ENCODE measurements at places on chromosomes 2 and 18.

DNA sequence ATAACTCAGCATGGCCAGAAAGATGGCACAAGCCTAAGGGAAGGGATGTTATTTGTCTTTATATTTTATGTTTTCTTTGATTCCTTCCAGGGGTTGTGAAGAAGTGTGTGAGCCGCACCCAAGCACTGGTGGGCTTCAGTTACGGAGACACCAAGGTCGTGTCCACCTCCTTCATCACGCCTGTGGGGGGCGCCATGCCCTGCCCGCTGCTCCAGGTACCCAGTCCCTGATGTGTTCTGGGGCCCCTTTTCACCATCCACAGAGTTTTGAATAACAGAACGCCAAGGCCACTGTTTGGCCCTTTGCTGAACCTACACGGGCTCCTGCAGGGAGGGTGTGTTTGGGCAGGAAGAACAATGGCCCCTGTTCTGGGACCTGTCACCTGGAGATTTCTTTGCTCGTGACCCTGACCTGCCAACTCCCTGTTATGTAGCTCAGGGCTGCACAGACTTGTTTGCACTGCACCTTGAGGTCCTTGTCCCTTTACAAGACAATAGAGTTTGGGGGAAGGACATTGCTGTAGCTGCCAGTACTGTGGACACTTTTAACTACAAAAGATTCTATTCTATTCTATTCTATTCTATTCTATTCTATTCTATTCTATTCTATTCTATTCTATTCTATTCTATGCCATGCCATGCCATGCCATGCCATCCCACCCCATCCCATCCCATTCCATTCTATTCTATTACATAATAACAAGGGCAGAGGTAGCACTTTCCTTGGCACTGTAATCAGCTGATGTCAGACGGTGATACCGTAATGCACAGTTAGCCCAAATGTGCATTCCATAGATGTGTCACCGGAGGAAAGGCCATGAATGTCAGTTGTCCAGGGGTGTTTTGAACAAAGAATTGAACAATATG is 48.2 kb upstream of the CNGA3 start:
- DNase-seq = no peak

DNA sequence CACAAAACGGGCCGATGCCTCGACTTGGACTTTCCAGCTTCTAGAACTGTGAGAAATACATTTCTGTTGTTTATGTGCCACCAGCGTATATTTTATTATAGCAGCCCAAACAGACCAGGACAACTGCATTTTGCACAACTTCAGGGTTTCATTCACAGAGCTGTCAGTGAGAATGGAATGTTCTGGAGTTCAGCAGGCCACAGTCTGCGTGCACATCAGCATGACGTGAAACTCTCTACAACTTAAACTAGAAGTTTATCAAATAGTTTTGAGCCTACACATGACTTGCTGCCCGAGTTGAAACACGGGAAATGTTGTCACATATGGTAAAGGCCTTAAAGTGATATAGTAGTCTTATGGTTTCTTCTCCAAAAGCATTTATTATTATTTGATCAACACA is 3.9 kb upstream of the TRIB2 start:
- DNase-seq = no peak

- no peak for DNase-seq
These were observed 63.1 kb downstream of the MARCO start for GRCh38 chr2:119005051-119005450.

DNA sequence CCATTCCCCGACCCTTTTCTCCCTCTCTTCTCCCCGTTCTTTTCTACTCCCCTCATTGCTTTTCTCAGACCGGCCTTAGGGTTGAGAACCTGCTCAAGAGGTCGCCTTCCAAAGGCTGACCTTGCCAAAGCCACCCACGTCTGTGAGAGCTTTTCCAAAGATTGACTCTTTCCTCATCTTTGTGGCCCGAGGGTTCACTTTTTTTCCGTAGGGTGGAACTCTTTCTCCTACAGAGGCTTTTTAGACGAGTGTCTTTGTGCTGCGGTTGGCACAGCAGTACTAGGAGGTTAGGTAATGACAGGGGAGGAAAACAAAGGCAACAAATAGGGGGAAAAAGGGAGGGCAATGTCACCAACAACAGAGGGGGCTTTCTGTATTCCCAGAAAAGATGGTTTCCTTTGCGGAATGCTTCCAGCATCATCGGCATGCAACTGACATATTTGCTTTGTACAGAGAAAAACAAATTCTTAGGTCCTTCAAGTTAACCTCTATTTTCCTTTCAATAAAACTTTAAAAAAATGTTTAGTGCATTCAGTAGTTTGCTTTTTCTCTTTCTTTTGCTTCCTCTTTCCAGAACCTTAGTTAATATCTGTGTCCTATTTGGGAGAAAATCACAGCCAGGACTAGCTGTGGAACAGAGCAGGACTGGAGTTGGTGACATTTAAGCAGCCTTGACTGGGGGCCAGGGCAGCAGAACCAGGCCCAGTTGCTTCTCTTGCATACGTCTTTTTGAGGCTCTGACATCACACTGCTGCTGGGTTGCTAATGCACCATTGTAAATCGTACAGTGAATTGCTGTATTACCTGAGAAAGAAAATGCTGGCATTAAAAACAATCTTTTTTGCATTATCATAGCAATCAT is 188.1 kb upstream of the FANCL start:
- no peak for DNase-seq

GRCh38 chr18:58953627-58954026 is 89.0 kb downstream of the ZNF532 start:
- no peak for DNase-seq

DNA sequence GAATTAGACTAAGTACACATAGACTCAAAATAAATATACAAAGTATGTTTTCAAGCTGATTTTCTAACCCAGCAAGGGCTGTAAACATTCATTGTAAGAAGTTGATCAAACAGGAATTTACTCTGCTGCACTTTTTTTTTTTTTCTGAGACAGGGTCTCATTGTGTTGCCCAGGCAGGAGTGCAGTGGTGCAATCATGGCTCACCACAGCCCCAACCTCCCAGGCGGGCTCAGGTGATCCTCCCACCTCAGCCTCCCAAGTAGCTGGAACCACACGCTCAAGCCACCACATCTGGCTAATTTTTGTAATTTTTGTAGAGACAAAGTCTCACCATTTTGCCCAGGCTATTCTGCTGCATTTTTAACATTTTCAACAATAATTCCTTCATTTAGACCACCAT is 8.3 kb upstream of the CFLAR start:
- DNase-seq = no peak

- DNase-seq = no peak
These were observed 274.0 kb upstream of the FAM98A start for GRCh38 chr2:33873076-33873605.

GRCh38 chr18:1104181-1104881 is 199.7 kb downstream of the ADCYAP1 start:
- DNase-seq = no peak

DNA sequence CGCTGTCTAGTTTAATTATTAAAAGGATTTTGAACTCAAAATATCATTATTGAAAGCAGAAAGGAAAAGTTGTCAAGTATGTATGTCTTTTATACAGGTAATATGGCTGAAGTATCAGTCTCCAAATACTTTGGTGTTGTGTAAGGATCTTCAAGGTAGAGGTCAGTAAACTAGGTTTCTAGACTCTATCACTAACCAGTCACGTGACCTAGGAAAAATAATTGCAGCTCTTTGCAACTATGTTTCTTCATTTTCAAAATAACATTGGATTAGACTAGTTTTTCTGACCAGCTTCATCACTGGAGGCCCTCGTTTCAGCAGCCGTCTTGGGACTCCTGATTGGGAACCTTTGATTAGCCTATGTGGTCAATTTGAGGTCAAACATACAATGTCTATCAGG is 21.4 kb upstream of the MTX2 start:
- DNase-seq = no peak

DNA sequence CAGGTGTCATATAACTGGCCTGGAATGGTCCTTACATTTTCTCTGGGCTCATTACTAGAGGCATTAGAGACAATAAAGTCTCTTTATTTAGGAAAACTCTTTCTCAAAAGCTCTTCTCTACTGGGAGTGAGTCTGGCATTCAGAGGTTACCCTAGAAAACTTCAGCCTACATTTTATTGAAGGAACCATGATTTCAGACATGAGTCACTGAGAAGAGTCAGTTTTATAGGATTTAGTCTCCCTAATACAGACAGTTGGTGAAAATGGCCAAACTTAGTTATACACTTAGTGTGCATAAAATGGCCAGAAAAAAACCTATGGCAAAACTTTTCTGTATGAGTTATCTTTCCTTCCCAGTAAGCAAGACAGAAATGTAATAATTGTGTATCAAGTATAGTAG is 689.4 kb downstream of the ZEB2 start:
- no peak for DNase-seq

GRCh38 chr2:47664817-47665216 is 118.1 kb upstream of the MSH6 start:
- DNase-seq = no peak

GRCh38 chr18:36888778-36889177 is 59.9 kb downstream of the KIAA1328 start:
- DNase-seq = no peak

DNA sequence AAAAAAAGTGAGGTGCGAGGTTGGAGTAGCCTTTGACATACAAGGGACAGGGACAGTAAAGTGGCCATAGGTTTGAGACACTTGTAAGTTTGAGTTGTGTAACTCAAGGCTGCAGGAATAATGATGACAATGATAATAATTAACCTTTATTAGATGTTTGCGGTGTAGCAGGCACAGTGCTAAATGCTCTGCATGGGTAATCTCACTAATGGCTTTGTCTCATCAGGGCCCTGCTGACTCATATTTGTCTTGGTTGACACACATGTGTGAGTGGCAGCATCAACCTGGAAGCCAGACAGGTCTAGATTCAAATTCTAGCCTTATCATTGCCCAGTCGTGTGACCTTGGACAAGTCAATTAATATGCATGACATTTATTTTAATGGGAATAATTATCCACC is 126.2 kb downstream of the FSHR start:
- DNase-seq = no peak

DNA sequence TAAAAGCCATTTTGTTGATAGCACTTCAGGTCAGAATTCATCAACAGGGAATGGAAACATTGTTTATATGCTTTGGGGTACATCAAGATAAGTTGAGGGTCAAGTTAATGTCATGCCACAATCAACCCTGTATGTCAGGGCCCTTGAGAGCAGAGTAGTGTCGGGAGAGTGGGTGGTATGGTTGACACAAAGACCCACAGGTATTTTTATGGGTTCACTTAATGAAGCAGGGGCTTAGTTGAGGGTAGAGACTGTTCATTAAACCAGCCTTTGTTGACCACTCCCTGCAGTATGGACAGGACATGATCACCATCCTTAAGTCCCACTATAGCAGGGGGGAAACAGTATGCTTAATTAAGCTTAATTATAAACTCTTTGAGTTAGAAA is 5.7 kb downstream of the RPL37A start:
- no peak for DNase-seq

GRCh38 chr2:100615471-100615870 is 52.7 kb downstream of the PDCL3 start:
- DNase-seq = no peak

DNA sequence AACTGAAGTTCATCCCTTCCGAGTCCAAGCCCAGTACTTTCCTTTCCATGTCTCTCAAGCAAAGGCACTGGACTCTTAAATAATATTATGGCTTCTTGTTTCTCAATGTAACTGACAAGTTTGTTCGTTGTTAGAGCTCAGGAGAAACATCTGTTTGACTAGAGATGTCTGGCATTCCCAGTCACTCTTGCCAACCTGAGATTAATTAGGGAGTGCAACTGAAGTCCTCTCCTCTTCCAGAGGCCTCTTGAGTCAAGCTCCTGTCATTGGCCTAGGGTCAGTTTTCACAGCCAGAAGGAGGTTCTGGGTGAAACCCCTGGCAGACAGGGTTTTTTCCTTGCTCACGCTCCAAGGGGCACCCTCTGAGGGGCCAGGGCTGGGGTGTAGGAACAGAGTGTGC is 196.1 kb downstream of the AGPS start:
- DNase-seq = no peak

DNA sequence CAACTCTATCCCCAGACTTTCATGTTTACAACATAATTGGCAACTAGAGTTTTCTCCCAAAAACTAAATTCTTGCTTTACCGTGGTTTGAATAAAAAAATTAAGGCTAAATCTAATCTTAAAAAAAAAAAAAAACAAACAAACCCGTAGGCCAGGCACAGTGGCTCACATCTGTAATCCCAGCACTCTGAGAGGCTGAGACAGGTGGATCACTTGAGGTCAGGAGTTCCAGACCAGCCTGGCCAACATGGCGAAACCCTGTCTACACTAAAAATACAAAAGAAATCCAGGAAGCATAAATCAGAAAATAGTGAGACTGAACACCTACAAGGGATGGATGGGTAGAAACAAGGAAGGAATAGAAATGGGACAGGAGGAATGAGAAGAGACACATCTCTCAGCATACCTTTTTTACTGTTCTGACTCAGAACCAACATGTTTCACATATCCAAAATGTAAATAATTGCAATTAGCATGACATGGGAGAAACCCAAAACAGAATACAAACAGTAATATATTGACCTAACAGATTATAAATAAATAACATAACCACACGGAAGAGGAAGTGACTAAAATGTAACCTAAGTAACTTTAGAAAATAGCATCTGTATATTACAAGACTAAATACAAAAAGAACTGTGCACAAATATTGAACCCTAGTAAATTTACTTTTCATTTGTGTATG is 17.5 kb downstream of the MGAT4A start:
- DNase-seq = no peak

- no peak for DNase-seq
These were observed 34.8 kb downstream of the RRM2 start for GRCh38 chr2:10157293-10157692.

GRCh38 chr2:182858671-182859070 is 7.8 kb downstream of the FRZB start:
- DNase-seq = no peak

DNA sequence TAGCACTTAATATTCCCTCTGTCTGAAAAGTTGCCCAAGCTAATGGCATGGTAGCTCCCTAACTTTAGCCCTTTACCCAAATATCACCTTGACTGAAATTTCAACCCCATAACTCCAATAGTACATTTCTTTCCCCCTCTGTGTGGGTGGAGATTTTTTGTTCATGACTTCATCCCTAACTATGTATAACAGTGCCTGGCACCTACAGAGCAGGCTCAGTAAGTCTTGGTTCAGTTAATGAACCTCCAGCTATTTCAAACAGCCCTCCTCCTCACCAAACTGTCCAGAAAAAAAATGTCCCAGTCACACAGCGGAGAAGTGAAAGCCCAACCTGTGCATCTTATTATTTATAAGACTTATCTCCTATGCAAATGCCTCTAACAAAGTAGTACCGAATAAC is 18.6 kb downstream of the BUB1 start:
- DNase-seq = no peak

DNA sequence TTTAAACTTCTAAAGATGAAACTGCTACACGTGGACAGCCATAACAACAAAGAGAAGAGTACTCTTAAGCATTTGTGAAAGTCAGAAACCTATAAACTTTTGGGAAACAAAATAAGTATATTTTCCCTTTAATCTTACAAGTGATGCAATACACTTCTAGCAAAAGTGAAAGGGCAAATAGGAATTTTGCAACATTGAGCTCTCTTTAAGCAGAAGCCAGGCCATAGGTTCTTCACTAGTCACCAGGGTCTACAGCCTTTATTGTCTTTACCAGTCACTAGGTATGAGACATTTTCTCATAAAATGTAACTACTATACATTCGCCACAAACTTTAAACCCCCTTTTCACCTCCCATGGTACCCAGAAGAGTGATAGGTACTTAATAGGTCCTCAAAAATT is 37.5 kb downstream of the SCN1A start:
- no peak for DNase-seq

- no peak for DNase-seq
These were observed 208.1 kb downstream of the VAPA start for GRCh38 chr18:10121786-10122515.
